ENCODE measurements at places on chromosomes 4 and X.

GRCh38 chr4:118120120-118120760, 86.0 kb downstream of the NDST3 start:
- no peak for DNase-seq

- no peak for DNase-seq
Observed at GRCh38 chrX:16113978-16114565, 9.3 kb upstream of the GRPR start.

- no peak for DNase-seq
Observed at GRCh38 chrX:140765043-140765784, 55.7 kb downstream of the LINC00632 start.

GRCh38 chr4:3054169-3054759, 20.1 kb downstream of the HTT-AS start:
- DNase-seq, result no peak
